ENCODE measurements at places on chromosomes 11 and 22. TPM values are rescaled to one million over a fixed set of nuclear protein-coding genes. Genes with fewer than 3 reads are reported as not detected.

The HMGXB4 gene
- total RNA-seq = 15.9 TPM

The CCDC15 gene
- 1.6 TPM for total RNA-seq

The TTC12 gene
- 13.3 TPM for total RNA-seq

- peak overlapping the region; percentile 64 for H3K27ac ChIP-seq
- no peaks in the 10 kb centered on the region for H3K36me3 ChIP-seq
- DNase-seq = no peak
- no peak overlapping the region for H3K4me3 ChIP-seq
- H3K27me3 ChIP-seq = peaks cover 37% of the 10 kb centered on the region
Observed at GRCh38 chr11:117823294-117823945, 1.1 kb downstream of the FXYD2 start.

GRCh38 chr11:100098560-100098959, 588.5 kb upstream of the ARHGAP42 start:
- no peak overlapping the region for H3K4me3 ChIP-seq
- H3K4me1 ChIP-seq = peaks cover 2% of the 10 kb centered on the region
- H3K36me3 ChIP-seq = no peaks in the 10 kb centered on the region
- no peak for DNase-seq
- H3K27me3 ChIP-seq = no peaks in the 10 kb centered on the region

DNA sequence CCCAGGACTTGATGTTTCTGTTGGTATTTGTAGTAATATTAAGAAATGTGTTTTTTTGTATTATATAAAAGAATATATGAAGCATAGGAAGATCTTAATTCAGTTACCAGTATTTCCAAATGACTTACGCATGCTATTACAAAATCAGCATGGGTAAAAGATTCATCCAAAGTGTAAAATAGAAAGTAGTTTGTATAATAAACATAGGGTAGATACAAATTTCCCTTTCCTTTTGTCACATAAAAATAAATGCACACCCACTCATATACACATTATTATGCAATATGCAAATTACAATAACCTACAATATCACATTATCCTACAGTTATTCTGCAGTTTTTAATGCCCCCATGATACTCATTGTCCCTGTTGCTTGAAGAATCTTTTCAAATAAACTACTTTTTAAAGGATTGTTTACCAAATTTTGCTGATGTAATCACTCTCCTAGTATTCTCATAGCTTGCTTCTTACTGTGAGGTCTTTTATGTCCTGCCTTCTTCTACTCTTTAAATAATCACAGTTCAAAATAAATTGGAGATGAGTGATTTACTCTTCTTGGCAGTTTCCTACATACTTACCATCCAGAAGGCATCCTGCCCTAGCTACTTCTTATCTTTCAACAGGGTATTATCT, 244.0 kb downstream of the CASP12 start:
- DNase-seq = no peak
- H3K27ac ChIP-seq = no peak overlapping the region
- no peaks in the 10 kb centered on the region for H3K36me3 ChIP-seq
- no peak overlapping the region for H3K4me3 ChIP-seq
- H3K27me3 ChIP-seq = no peaks in the 10 kb centered on the region

DNA sequence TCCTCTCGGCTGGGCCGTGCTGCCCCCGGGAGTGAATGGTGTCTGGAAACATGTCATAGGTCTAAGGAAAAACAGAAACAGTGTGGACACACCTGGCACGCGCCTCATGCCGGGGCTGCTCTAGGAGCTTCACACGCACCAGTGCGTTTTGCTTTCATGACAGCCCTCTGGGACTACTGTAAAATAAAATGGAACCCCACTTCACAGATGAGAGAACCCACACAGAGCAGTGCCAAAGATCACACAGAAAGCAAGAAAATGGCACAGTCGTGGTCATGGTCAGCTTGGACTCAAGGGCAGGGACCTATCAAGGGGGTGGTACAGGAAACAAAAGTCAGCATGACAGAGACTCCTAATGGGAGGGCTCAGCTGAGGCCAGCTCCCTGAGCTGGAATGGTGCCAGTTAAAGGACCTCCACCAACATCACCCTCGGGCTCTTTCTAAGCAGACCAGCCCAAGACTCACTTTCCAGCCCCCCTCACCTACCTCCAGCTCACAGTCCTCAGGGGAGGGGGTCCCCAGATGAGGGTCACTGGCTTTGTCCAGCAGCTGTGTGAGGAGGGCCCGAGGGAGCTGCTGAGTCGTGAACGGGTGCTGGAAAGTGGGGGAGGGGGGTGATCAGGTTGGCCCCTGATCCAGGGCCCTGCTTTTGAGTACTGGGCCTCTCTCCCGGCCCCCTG, 3.3 kb downstream of the MAP4K2 start:
- peaks cover 30% of the 10 kb centered on the region for H3K4me1 ChIP-seq
- no peak overlapping the region for H3K27ac ChIP-seq
- H3K4me3 ChIP-seq = no peak overlapping the region

DNA sequence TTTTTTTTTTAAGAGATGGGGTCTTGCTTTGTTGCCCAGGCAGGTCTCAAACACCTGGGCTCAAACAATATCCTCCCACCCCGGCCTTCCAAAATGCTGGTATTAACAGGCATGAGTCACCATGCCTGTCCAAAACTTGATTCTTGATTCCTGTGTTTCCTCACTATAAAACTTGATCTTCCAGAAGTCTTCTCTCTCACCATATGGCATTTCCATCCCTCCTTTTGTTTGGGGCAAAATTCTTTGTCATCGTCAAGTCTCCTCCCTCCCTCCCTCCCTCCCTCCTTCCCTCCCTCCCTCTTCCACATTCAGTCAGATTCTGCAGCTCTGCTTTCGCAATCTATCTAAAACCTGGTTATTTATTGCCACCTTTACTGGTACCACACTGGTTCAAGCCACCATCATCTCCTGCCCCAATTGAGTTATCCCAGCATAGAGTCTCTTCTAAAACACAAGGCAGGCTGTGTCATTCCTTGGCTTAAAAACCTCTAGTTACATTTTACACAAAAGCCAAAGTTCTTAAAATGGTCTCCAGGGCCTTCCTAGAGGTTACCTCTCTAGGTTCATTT, 65.0 kb upstream of the HORMAD2 start:
- H3K27me3 ChIP-seq = no peaks in the 10 kb centered on the region
- no peak overlapping the region for H3K27ac ChIP-seq
- DNase-seq = no peak
- H3K4me3 ChIP-seq = no peak overlapping the region

DNA sequence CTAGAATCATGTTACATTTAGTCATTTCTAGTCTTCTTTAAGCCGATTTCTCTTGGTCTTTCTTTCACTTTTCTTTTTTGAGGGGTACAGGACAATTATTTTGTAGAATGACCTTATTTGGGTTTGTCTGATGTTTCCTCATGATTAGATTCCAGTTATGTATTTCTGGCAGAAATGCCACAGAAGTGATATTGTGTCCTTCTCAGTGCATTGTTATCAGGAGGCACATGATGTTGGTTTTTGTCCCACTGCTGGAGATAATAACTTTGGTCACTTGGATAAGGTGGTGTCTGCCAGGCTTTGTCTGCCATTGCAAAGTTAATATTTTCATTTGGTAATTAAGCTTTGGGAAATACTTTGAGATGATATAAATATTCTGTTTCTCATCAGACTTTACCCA, 100.3 kb downstream of the RRM1 start:
- no peak overlapping the region for H3K4me3 ChIP-seq
- no peak for DNase-seq
- H3K27ac ChIP-seq = no peak overlapping the region
- H3K36me3 ChIP-seq = no peaks in the 10 kb centered on the region
